ENCODE measurements at places on chromosomes 5 and 9.

- no peak for DNase-seq
Observed at GRCh38 chr9:81787747-81788632, 98.6 kb upstream of the TLE1 start.

GRCh38 chr5:14267166-14267838, 124.2 kb downstream of the TRIO start:
- no peak for DNase-seq

GRCh38 chr5:119300311-119300670, 55.5 kb upstream of the TNFAIP8 start:
- no peak for DNase-seq

- no peak for DNase-seq
Observed at GRCh38 chr5:169942181-169942580, 38.1 kb downstream of the INSYN2B start.

GRCh38 chr9:91555132-91555531, 131.5 kb upstream of the NFIL3 start:
- no peak for DNase-seq

DNA sequence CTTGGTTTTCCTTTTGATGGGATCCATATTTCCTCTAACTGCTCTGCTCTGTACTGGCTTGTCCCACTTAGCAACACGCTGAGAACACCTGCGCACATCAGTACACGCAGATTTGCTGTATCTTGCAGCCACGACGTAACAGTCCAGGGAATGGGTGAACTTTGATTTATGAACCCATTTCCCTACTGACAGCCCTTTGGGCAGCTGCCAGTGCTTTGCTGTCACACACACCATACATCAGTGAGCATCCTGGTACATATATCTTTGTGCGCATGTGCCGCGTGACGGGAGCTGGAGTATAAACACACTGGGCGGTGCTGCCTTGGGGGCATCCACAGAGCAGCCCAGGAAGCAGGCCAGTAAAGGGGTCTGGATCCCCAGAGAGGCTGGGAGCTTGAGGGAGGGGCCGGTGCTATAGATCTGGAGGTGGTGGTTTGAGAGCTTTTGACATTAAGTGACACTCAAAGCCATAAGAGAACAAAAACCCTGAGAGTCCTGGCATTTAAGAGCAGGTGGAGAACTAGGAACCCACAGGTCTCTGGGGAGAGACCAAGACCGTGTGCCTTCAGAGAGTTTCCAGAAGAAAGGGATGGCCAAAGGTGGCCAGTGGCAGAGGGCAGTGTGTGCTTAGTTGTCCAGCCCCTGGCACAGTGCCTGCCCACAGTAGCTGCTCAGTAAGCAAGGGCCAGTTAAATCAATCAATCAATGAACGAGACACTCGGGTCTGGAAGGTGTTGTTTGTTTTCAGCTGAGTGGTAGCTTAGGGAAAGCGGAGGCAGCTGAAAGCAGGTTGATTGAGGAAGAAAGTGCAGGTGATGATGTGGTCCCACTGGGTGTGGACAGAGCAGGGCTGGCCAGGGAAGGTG, 53.7 kb downstream of the LMX1B start:
- DNase-seq: no peak

GRCh38 chr5:172852490-172853354, 18.7 kb downstream of the ERGIC1 start:
- DNase-seq: no peak

DNA sequence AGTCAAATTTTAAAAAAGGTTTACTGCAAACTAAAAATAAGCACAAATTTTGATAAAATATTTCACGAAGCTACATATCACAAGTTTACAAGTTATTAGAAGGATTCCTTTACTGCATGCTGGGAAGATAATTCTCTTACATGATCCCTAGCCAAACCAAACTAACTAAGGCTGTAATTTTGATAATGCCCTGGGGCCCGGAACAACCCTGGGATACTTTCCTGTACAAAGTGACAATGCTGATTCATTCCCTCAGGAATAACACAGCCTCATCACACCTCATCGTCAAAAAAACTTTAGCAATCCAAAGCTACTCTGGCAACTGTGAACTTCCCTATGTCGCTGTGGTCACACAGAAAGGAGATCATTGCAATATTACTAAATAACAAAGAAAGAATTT, 402.9 kb downstream of the RAB3C start:
- no peak for DNase-seq

DNA sequence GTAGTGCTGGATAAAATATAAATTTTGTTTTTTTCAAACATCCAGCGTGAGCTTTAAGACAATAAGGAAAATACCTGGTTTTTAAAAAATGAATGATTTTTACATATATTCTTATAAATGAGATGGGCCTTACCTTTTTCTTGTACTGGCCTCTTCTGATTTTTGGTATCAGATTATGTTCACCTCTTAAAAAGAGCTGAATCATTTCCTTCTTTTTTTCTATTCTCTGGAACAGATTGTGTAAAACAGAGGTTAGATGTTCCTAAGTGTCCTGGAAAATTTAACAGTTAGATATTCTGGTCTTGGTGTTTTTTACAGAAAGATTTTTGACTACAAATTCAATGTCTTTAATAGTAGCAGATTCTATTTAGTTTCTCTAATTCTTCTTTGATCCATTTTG, 74.6 kb downstream of the NDUFAF2 start:
- DNase-seq: no peak

GRCh38 chr5:177189965-177190364, 56.4 kb downstream of the NSD1 start:
- no peak for DNase-seq

- DNase-seq: no peak
Observed at GRCh38 chr9:69594180-69594579, 78.0 kb downstream of the APBA1 start.

DNA sequence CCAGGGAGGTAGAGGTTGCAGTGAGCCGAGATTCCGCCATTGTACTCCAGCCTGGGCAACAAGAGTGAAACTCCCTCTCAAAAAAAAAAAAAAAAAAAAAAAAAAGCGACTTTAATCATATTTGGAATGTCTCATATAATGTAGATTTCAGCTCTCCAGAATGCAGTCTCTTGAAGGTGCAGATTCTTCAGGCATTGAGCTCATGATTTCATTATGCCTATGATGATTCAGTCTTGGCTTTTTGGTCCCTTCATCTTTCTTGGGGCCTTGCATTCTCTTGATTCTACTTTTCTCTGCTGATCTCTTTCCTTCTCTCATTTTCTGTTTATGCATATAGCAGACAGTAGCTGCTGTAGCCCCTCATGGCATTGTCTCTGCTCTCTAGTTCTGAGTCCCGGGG, 22.9 kb downstream of the KDM4C start:
- no peak for DNase-seq

DNA sequence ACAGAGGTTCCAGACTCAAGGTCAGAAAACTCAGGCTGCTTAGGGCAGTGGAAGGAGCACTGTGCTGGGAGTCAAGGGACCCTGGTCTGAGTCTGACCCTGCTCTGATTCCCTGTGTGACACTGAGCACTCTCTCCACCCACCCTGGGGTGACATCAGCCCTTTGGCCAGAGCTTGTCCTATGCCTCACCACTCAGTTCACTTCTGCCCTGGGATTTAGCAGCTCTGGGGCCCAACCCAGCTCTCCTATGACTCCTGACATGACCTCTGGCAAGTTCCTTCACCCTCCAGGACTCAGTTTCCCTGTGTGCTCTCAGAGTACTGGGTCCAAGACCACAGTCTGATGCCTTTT, 63.9 kb downstream of the FAM114A2 start:
- DNase-seq: no peak

DNA sequence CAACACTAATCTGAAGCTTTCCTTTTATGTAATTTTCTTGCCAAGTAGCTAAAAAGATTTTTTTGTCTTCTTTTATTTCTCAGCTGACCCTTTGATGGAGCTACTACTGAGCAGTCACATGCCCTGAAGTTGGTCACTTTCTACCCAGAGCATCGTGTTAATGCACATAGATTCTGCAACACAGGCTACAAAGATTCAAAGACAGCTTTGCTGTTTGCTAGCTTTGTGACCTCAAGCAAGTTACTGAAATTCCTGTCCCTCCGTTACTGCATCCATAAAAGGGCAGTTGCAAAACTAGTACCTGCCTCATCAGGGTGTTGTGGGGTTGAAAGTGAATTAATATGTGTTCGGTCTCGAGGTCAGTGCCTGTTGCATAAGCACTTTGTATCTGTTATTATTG, 179.9 kb downstream of the GAS1 start:
- DNase-seq: peak; percentile 20

DNA sequence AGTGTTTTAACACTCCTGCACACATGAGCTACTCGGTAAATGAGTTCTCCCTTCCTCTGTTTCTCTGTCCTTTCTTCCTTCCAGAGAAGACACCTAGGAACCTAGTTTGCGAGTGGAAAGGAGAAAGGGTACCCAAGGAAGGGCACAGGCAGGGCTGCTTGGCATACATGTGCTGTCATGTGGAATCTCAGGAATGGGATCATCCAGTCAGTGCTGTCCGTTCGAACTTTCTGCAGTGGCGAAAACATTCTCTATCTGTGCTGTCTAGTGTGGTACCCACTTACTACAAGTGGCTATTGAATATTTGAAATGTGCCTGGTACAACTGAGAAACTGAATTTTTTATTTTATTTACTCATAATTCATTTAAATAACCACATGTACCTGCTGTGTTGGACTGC, 28.0 kb downstream of the NLN start:
- DNase-seq: no peak

GRCh38 chr5:9358961-9359685, 186.8 kb downstream of the SEMA5A start:
- no peak for DNase-seq

DNA sequence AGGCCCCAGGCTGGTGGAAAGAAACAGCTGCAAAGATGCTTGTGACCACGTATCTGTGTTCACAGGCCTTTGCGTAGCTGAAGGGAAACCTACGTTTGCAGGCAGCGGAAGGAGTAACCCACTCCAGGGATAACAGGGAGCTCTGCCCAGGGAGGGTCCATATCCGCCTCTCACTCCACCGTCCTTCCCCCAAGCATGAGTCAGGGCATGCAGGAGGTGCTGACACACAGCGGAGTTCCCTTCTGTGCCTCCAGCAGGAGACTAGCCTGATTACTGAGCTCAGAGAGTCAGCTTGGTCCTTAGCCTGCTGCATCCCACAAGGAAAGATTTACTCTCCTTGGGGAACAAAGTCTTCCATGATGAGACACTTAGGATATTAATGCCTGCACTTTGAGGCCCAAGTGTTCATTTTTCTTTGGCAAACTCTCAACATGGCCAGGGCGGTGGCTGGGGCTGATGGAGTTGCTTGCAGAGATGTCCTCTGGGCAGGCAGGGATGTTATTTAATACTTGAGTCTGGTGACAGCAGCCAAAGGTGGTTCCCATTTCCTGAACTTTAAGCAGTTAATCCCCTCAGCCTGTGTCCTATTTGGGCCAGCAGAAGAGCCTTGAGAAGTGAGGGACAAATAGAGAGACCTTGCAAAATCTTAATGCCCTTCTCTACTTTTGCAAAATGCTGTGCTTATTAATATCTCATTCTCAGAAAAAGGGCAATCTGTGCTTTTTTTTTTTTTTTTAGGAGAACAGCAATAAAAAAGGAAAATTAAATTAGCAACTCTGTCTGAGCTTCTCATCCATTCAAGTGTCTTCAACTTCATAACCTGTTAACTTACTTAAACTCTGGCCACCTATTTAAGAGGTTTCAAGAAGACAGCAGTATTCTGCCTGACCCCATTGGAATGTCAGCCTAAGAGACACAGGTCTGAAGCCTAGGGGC, 222.1 kb downstream of the HSPA4 start:
- no peak for DNase-seq

DNA sequence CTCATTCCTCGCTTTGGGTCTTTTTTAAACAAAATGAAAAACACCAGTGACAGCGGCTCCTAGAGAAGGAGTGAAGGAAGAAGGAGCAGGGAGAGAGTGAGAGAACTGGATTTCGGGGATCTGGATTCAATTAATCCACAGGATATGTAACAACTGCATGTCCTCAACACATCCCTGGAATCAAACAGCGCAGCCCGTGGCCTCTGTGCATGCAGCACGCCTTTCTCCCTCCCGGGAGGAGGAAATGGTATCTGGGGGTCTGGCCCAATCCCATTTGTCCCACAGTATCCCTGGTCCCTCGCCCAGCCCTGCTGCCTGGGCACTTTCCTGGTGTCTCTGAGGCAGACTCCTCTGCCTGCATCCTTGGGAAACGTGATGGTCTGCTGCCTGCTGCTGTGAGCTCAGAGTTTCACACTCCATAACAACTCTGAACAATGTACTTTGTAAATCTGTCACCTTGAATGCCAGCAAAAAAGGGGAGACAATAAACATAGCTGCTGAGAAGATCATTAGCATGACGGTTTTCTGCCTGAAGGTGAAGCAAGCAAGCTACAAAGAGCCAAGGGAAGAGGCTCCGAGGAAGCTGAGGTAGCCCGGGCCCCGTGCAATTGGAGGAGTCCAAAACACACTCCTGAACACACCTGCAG, 56.1 kb downstream of the PTCH1 start:
- DNase-seq: no peak

GRCh38 chr5:143243103-143243502, 160.4 kb downstream of the NR3C1 start:
- DNase-seq: no peak
